Kasumi-1 (cell line): ENCODE measurements at places on chromosomes 2 and 18.

DNA sequence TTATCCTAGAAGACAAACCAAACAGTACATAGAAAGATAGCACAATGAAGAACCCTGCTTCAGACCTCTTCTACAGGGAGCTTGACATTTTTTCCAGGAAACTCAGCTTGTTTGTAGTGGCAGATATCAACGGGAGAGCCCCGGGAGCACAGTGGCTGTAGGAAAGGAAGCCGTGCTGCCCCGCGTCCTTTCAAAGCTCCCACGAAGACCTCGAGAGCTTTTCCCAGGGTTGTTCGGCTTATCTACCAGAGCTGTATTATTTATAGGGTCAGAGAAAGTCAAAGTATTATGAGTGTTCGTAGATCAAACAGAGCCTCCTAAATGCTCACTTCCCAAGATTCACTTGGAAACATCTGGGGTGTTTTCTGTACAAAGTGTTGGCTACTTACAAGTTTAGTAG lies 167.1 kb upstream of the COPS8 start:
- DNase-seq, result no peak

- DNase-seq, result no peak
Observed at GRCh38 chr2:14635391-14635871, 2.9 kb downstream of the LRATD1 start.

DNA sequence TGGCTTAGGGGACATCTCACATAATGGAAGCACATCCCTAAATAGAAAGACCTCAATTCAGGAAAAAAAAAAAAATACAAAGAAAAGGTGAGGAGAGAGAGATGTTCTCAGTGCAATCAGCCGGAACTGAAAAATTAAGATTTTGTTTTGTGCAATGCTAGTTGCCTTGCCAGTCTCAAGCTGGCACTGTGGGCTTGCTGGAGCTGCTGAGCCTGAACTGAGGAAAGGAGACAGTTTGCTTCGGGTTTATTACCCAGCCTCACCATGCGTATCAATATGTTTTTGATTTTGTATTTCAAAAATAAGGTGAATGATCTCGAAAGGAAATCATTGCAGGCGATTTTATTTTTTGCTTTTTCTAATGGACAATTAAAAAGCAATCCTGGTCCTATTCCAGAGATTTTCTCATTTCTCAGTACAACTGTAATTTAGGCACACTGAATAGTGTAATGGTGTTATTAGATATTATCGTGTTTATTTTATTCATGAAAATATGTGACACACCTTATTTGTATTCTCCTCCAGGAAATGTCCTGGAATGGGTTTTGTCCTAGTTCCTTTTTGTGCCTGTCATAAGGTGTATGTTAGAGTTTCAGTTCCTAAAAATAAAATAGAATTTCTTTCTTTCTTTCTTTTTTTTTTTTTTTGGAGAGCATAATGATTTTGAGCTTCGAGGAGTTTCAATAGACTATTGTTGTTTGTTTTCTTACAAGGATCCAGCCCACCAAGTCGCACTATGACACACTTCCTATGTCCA lies 72.8 kb upstream of the ZEB2 start:
- no peak for DNase-seq

DNA sequence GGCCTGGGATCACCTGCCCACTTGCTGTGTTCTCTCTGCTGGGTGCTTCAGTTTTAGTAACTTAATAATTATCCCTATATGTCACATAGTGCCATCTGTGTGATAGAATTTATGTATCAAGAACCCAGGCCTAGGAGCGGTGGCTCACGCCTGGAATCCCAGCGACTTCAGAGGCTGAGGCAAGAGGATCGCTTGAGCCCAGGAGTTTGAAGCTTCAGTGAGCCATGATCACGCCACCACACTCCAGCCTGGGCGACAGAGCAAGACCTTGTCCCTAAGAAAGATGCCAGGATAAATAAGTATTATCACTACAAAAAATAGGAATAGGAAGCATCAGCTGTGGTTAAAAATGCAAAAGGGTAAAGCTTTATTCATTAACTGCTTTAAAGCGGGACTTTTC lies 240.8 kb downstream of the FAM210A start:
- DNase-seq, result no peak

DNA sequence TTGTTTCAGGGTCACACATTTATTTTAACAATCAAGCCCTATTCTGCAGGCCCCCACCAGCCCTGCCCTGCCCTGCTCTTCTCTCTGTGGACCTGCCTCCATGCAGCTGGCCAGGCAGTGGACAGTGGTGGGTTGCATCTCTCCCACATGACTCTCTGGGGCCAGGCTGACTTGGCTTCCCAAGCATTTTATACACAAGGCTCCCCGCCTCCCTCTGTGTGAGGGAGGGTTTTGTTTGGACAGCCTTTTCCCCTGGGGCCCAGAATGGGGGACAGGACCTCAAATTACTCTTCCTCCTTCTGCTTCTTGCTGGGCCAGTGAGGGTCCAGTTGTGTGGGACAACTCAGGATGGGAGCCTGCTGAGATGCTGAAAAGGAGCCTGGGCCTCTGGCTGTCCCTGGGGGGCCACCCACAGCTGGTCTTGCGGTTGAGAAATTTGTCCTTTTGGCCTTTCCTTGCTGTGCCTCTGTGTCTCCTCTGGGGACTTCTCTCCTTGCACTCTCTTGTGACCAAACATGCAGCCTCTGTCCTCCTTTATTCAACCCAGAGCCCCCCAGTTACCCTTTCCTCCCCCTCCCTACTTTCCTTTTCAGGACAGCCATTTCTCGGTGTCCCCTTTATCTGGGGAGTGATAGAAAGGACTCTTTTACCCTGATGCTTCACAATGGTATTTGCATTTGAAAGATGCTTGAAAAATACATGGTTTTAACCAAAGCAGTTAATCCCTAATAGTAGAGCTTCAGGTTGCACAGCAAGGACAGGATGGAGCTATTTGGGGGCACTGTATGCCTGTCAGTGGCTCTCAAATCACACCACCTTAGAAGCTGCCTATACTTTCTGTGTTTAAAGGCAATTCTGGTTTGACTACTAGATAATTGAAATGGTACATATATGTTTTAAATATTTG lies 151.1 kb downstream of the FHOD3 start:
- no peak for DNase-seq

DNA sequence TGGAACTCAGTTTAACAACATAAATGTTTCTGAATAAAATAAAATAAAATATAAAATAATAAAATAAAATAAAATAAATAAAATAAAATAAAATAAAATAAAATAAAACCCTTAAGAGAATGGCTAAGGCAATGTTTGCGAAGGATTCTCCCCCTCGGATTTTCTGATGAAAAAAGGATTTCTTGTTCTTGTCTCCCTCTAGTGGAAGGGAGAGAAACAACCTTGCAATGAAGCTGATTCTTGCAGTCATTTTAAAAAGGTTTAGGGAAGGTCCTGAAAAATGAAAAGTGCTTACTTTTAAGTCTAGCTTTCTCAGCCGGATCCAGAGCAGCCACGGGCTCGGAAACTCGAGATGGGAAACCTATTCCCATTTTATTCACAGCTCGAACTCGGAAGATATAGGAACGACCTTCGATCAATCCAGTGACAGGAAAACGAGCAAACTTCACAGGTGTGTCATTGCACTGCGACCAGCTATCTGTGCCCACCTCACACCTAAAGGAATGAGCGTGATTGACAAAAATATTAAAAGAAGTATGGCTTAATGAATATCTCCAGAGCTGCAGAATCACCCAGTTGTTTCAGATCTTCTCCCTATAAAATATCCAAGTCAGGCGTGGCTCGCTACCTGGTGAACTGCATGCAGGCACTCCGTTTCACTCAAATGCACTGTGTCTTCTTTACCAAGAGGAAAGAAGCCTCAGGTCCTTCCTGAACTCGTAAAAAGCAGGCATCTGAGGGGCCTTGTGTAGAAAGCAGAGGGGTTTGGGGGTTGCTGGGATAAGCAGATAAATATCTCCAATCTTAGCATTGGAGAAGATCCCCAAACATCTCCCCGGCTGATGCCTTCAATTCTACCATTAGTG lies 68.1 kb downstream of the MYOM1 start:
- DNase-seq, result peak; percentile 79

DNA sequence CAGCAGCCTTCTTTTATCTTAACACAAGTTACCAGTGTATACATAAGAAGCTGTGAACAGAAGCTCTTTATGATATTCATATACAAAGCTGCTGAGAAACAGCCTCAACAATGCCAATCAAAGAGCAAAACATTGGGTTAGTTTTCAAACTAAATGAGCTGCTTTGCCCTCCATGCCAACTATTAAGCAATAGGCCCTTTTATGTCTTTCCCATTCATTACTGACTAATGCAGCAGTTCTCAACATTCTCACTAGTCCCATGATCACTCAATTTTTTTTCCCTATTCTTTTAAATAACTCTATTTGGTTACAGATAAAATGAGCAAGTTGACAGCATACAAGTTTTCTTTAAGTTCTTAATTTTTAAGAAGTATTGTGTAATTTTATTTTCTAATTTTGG lies 57.9 kb upstream of the FRZB start:
- no peak for DNase-seq

GRCh38 chr2:168848225-168848624 lies 42.0 kb downstream of the SPC25 start:
- no peak for DNase-seq

DNA sequence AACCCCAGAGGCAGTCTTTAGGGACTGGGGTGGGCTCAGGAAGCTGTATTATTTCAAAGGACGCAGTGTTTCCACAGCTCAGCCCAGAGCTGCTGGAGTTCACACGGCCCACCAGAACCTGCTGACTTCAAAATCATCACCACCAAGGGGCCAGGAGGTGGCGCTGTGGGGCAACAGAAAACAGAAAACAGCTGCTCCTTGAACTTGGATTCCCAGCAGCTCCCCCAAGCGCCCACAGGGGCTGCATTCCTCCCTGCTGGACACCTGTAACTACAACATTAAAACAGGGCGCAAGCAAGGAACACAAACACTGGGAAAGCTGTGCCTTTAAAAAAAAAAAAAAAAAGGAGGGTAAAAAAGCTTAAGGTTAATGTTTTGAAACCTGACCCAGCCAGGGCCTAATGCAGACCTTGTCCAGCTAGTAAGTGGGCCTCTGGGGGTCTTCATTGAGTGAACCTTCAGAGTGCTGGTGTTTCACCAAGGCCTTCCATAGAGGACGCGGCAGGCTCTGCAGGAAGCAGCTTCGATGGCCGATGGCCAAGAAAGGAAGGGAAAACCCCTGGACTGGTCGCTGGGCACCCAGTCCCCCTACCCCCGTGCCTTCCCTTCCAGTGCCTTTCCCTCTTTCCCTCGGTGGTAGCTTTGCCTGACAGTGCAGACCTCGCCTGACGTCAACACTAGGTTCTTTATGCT lies 25.9 kb downstream of the MLPH start:
- DNase-seq, result peak; percentile 68

DNA sequence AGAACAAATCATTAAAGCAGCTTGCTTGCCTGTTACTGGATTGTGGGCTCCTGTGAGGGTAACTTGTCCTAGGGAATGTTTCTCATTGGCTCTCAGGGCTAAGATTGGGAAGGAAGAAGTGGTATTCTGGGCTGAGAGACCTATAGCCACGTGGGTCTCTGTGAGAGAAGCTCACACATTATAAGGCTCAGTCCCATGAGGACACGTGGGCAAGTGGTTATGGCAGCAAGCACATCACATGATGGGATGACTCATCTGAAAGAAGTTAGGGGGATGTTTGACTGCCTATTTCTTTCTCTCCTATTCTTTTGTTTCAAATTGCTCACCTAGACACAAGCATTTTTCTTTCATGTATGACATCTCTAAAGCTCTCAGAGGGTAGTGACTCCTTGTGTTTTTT lies 418.0 kb upstream of the ST6GAL2 start:
- DNase-seq, result no peak
